ENCODE measurements at places on chromosomes 11 and 22.

GRCh38 chr11:44260081-44260480, 49.9 kb downstream of the ALX4 start:
- DNase-seq = no peak

- DNase-seq = no peak
Measured at GRCh38 chr11:26065944-26066343, 266.0 kb upstream of the ANO3 start.

GRCh38 chr11:133898031-133898769, 52.9 kb upstream of the SPATA19 start:
- DNase-seq = no peak

DNA sequence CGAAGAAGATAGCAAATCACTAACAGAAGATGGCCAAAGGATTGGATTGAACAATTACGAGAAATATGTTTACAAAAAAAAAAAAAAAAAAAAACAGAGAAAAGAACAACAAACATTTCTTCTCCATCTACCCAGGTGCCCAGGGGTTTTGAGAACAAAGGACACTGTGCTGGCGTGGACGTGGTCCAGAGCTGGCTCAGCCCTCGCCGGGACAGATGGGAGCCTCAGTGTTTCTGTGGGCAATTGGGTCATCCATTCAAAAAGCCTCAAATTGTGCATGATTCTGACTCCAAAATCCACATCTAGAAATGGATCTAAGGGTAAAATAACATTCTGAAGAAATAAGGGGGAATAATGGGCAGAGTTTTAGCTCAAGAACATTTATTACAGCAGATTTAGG, 63.1 kb downstream of the DHCR7 start:
- no peak for DNase-seq

- DNase-seq = no peak
Measured at GRCh38 chr11:72406540-72407527, 27.5 kb downstream of the CLPB start.

DNA sequence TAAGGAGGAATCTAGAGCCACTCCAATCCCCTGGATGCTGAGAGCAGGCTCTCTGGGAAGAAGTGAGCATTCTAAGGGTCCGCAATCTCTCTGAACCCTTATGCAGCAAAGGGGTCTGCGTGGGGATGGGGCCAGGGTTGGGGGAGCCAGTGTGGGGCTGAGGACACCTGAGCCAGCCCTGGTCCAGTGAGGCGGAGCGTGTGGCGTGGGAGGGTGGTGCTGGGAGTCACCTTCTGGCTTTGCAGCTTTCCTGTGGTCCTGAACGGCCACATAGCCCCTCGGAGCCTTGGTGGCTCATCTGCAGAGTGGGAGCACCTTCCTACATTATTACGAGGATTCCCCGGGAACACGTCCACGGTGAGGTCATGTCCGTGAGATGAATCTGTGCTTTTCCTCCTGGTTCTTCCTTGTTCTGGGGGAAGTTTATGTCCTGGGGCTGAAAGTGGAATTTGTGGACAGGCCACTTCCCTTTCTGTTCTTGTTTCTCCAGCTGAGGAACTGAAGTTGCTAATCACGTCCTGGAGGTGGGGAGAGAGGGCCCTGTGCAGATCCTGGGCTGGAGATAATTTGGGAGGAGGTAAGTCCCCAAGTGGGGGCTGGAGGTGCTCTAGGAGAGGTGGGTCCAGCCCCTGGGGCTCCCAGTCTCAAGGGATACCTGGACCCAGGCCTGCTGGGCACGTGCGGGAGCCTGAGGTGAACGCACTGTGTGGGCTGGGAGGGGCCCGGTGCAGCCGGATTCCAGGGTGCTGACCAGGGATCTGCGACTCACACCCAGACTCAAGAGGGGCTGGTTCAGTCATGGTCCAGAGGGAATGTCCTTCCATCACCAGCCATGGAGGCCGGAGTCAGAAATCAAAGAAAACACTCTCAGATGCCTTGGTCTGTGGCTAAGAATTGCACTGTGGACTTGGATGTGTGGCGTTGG, 6.1 kb downstream of the MRGPRE start:
- DNase-seq = no peak

GRCh38 chr11:73308961-73309919, 1.2 kb downstream of the ARHGEF17 start:
- DNase-seq = no peak

- no peak for DNase-seq
Measured at GRCh38 chr11:61697078-61697502, 16.9 kb downstream of the DAGLA start.

GRCh38 chr11:102279641-102280170, 37.6 kb upstream of the BIRC3 start:
- DNase-seq = no peak

- DNase-seq = no peak
Measured at GRCh38 chr11:115905341-115906000, 401.3 kb upstream of the CADM1 start.

DNA sequence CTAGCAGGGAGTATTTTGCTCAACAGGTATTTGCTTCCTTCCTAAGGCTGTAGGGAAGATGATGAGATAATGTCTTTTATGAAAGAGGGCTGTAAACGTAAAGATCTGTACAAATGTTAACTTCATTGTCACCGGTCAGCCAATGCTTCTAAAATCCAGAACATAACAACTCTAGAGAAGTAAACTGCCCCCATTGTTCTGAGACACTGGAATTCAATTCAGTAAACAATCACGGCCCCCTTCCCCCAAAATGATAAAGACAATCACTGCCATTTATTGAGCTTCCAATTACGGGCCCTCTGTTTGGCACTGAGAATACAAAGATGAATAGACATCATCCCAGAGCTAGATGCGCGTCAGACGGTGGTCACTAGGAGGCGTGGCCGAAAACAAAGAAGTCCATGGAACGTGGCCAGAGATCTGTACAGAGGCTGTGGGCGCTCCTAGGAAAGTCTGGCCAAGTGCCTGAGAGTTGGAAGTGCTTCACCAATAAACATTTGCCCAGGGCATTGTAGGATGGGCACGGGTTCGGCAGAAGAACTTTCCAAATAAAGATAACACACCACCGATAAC, 576 bp downstream of the TMEM258 start:
- no peak for DNase-seq

GRCh38 chr11:44226945-44227344, 83.0 kb downstream of the ALX4 start:
- no peak for DNase-seq

DNA sequence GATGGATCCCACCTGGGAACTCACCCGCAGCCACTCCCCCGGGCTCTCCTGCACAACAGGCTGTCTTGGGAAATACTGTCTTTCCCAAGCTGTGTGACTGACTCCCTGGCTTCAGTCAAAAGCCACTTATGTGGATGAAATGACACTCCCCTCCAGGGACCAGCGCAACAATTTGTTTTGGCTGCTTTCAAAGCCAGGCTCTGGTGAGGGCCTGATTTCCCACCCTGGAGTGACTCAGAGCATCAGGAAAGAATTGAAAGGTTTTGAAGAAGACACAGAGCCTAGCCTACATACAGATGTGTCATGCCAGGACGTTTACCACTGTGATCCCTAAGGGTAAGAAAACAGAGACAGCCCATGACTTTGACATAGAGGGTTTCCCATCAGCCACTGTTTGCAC, 550.5 kb downstream of the MIAT start:
- no peak for DNase-seq

DNA sequence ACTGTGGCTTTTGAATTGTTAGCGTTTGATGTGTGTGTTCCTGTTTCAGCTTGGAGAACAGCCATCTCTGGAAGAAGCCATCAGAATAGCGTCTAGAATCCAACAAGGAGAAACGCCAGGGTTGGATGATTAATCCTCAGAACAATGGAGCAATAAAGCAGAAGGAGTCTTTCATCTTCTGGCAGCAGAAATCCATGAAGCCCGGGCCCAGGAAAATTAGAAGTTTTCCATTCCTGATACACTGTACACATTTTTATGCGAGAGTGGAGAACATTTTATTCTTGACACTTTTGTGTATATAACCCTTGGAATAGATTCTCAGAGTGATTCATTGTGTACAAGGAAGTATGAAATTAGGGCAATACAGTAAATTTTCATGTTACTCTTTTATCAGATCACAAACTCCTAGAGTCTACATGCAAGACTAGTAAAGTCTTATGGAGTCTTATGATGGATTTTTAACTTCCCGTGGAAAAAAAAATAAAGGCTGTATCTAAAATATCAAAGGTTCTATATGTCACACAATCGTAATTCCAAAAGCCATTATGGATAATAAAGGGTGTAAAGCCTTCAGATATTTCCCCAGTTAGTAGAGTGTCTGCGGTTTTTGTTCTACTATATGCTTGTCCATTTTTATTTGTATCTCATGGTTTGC, 45.9 kb upstream of the WEE1 start:
- no peak for DNase-seq

- DNase-seq = no peak
Measured at GRCh38 chr22:31122196-31122531, 602 bp upstream of the INPP5J start.

DNA sequence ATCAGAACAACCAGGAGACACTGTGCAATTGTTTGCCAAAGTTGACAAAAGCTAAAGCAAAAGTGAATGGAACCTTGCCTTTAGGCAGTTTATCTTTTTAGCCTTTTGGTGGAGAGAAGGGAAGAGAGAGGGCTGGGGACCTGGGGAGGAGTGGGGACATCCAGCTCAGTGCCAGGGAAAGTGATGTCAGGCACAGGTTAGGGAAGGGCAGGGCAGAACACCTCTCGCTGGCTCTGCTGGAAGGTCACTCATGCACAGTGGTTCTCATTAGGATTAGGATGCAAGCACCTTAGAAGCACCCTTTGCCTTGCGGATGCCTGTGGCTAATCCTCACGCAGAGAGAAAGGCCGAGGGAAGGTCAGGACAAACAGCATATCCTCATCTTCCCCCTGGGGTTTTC, 14.3 kb upstream of the LINC01488 start:
- DNase-seq = no peak

- no peak for DNase-seq
Measured at GRCh38 chr22:37218771-37219411, 6.6 kb upstream of the SSTR3 start.

DNA sequence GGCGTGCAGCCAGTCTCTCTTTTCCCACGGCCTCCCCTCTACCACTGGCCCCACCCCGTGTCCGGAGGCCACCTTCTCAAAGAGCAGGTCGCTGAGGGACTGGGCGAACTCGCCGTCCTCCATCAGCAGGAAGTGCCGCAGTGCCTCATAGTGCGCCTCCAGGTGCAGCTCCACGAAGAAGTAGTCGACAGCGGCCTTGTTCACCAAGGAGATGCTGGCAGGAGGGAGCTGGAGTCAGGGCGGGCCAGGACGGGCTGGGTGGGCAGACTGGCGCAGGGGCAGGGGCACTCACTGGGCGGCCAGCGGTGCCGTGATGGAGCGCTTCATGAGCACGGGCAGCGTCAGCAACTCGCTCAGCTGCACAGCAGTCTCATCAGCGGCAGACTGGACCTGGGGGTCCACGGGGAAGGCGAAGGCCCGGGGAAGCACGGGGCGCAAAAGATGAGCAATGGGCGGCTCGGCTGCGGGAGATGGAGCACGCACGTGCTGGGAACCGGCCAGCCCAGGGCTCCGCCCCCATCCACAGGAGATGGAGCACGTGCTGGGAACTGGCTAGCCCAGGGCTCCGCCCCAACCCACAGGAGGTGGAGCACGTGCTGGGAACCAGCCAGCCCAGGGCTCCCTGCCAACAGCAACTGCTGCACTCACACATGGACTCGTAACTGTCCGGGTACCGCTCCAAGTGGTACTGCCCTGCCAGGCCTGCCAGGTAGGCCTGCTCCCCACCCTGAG, 18.4 kb downstream of the SELENOO start:
- DNase-seq = no peak

GRCh38 chr11:18144243-18144642, 11.9 kb downstream of the MRGPRX3 start:
- no peak for DNase-seq

DNA sequence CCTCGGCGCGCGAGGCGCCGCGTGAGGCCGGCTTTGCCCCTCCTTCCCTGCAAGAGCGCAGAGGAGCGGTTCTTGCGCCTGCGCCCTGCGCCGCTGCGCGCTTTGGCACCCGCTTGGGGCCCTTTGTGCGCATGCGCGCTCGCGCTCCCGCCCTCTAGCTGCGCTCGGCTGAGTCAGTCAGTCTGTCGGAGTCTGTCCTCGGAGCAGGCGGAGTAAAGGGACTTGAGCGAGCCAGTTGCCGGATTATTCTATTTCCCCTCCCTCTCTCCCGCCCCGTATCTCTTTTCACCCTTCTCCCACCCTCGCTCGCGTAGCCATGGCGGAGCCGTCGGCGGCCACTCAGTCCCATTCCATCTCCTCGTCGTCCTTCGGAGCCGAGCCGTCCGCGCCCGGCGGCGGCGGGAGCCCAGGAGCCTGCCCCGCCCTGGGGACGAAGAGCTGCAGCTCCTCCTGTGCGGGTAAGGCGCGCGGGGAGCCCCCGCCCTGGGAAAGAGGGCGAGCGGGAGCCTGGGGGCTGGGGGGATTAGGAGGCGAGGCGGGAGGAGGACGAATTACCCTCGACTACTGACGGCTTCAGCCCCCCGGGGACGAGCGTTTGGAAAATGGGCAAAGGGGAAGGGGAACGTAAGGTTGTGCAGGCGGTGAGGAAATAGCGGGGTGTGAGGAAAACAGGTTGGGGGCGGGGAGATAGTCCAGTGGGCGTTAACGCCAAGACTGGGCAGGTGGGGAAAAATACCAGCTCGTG, at the start of gene RTN3:
Gene RTN3 (plus strand): TSS at position 180 of the 745 bp plus-strand sequence. CDS start 137 bp downstream, at position 317.
- peak; percentile 92 for DNase-seq

- no peak for DNase-seq
Measured at GRCh38 chr22:32932176-32932575, 126.0 kb downstream of the SYN3 start.

- DNase-seq = no peak
Measured at GRCh38 chr11:84788220-84788619, 838.9 kb downstream of the DLG2 start.

GRCh38 chr11:14643697-14644225, at the start of gene PDE3B:
PDE3B (plus strand) TSS chr11:14643804; CDS start chr11:14644076, 272 bp downstream.
- peak; percentile 15 for DNase-seq

DNA sequence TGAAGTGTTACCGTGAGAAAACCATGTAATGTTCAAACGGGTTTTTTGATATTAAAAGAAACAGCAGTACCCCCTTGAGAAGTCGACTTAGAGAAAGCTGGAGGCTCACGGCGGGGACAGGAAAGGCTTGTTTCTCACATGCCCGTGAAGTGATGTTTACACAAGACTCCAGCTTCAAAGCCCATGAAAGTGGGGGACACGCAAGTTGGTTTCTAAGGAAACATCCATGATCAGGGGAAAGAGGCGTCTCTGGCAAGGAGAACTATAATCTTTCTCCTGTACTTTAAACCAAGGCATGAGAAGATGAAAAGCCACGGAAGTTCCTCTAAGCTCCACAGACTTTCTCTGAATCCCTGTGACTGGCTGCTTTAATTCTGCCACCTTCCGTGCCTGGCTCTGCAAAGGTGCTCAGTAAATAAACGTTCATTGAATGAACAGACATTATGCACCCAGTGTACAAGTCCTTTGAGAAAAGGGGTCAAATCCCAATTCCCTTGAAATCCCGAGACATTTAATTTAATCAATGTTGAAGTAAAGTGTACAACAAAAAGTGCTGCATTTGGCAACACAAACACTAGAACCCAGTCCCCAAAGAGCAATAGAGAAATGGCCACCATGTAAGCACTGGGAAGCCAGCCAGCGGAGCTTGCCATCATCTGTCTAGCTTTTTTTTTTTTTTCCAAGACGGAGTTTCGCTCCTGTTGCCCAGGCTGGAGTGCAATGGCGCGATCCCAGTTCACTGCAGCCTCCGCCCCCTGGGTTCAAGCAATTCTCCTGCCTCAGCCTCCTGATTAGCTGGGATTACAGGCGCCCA, 58.7 kb downstream of the AHNAK start:
- DNase-seq = no peak
